M059J (cell line): ENCODE measurements at places on chromosomes 1 and 21.

- no peak for DNase-seq
Observed at GRCh38 chr1:109138358-109138757, 24.4 kb downstream of the ELAPOR1 start.

DNA sequence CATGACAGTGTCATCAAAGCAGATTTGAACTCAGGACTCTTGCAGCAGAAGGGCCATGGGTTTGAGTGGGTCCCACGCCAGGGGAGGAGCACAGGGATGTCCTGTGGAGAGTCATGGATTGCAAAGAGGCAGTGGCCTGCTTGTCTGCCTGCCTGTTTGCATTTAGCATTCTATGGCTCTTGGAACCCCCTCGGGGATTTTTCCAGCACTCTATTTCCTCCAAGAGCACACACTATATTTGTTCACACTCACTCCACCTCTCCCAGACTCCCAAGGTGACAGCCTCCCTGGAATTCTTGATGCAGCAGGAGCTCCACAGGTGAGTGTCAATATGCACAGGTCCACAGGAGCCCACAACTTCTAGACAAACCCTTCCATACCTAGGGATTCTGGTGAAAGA lies 73.1 kb upstream of the LRRN2 start:
- no peak for DNase-seq

GRCh38 chr21:41460578-41461527 lies 34.8 kb downstream of the MX1 start:
- DNase-seq, result peak; percentile 89

DNA sequence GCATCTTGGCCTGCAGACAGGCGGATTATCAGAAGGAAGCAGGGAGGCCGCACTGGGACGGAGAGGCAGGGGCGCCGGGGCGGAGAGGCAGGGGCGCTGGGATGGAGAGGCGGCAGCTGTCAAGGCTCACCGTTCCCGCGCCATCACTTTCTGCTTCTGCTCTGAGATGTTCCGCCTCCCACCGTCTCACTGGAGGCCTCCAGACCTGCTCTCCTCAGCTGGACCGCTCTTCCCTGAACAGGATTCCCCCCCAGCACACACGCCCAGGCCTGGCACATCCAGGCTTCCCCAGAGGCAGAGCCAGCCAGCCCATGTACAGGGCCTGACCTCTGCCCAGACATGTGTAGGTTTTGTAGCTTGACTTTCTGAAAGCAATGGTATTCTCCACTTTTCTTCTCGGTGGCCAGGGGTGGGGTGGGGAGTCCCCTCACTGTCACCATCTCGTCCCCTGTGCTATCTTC lies 84.1 kb downstream of the RIPK4 start:
- no peak for DNase-seq

DNA sequence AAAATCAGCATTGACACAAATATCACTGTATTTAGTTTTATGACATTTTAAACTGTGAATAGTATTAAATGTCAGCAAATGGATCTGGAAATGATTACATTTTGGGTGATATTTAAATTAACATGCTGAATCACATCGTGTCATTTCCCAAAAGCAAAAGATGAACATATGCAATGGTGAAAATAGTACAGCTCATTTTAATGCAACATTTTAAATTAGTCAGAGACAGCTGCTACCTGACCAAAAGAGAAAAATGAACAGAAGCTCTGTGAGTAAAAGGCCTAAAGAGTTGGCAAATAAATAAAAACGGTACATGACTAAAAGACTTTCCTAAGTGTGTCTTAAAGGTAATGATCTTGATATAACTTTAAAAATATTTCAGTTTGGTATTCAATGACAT lies 86.0 kb upstream of the GNG4 start:
- no peak for DNase-seq

DNA sequence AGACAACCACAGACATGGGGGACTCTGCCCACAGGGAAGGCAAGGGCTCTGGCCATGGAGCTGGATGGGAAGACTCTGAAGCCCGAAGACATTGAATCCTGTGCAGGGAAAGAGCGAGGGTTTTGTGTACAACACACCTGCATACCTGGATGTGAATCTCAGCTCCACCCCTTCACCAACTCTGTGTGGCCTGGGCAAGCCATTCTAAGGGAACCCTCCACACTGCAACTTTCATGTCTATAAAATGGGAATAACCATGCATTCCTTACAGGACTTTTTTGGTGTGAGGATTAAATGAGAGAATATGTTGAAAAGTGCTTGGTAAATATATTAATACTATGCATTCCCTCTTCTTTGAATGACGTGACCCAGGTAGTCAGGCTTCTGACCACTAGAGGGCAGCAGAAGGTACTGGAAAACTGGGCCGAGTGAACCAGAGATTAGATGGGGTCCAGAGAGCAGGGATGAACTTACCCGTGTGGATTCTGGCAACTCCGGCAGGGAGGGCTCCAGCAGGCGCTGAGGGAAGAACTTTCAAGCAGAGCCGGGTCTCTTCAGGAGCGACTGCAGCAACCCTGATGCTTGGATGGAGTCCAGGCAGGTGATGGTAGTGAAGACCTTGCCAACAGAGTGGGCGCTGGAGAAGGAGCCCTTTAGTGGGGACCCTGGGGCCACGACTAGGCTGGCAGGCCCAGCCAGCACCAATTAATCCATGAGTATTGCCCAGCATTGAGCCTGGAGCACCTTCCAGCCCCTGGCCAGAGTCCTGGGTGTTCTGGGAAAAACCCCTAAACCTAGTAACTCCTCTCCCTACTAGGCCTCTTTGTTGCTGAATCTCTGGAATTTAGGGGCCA lies 834 bp upstream of the ELF3 start:
- DNase-seq, result peak; percentile 81

- no peak for DNase-seq
Observed at GRCh38 chr1:171247501-171247900, 793 bp upstream of the FMO1 start.

DNA sequence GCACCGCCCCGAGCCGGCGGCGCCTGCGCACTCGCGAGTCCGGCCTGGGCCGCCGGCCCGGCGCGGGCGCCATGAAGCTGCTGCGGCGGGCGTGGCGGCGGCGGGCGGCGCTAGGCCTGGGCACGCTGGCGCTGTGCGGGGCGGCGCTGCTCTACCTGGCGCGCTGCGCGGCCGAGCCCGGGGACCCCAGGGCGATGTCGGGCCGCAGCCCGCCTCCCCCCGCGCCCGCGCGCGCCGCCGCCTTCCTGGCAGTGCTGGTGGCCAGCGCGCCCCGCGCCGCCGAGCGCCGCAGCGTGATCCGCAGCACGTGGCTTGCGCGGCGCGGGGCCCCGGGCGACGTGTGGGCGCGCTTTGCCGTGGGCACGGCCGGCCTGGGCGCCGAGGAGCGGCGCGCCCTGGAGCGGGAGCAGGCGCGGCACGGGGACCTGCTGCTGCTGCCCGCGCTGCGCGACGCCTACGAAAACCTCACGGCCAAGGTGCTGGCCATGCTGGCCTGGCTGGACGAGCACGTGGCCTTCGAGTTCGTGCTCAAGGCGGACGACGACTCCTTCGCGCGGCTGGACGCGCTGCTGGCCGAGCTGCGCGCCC lies at the start of gene B3GALT6:
Gene B3GALT6, plus strand, starts transcription at position 30 of the 588 bp plus-strand sequence. Its CDS starts 42 bp downstream, at position 72.
- DNase-seq, result no peak

DNA sequence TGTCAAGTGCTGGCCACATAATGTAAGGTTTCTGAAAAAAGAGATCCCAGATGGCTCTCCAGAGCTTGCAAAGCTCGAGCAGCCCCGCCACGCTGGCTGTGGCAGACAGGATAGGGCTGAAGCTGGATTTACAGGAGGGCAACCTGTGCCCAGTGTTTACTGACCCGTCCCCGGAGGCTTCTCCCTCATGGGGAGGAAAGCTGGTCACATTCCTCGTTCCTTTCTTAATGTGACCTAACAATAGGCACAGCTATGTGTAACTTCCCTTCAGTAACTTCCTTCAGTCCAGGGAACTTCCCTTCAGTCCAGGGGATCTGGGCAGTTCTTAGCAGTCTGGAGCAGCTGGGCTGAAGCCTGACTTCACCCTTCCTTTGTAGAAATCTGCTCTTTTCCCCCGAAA lies 7.7 kb downstream of the SLFNL1 start:
- DNase-seq, result no peak
